ENCODE measurements at places on chromosomes 2 and 18.

DNA sequence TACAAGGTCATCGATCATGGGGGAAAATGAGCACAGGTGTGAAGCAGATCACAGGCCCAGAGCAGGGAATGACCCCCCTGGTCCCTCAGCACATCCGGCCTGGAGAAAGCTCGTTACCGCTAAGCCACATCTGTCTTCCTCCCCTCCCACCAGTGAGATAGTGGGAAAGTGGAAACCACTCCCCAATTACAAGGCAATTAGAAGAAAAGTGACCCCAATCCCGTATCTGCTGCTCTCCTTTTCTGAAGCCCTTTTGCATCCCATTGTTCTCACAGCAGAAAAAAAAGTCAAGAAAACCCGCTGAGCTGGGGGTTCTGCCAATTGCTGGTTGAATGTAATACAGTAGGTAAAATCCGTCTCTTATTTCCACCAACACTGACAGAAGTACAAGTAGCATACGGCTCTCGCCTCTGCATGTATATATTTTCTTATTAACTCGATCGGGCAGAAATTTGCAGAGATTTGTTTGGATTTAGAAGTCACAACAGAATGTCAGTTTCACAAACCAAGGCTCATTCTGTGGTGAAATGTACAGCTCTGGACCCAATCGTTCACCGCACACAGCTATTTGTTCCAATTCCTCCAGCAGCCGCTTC lies 287.0 kb downstream of the TCF4 start:
- no peak for DNase-seq

- peak; percentile 93 for DNase-seq
Observed at GRCh38 chr2:38076710-38077430, 919 bp upstream of the CYP1B1 start.

DNA sequence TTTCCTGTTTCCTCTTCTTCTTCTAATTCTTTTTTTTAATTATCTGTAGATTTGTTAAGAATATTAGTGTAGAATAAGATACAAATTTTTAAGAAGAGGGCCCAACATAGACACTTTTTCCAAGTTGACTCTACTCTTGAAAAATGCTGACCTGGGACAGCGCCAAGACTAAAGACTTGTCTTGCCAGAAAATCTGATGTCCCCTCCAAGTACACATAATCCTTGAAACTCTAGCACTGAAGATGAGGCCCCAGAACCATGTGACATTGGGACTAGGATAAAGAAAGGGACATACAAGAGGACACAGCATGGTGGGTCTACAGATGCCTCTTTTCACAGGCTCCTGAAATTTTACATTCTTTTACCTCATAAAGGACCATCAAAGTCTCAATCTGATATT lies 271.6 kb upstream of the SESTD1 start:
- no peak for DNase-seq

DNA sequence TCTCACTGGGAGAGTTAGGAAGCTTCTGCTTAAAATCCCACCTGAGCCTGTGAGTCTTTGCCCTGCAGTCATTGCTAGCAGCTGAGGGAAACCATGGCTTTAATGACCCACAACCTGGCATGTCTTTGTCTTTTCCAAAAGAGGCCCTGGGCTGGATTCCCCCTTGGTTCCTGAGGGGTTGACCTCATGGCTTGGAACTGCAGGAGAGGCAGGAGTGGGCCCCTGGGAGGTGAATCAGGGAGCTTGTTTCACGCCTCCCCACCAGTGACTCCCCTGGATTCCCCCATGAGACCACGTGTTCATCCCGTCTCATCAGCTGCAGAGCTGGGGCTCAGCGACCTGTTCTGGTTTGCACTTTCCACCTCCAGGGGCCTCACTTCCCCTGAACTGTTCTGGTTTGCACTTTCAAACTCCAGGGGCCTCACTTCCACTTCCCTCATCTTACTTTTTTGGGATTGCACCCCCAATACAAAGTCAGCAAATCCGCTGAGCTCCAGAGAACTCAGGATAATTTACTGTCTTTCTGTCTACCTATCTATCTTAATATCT lies 58.5 kb upstream of the TMEM18 start:
- no peak for DNase-seq

- DNase-seq, result no peak
Observed at GRCh38 chr2:95289253-95289652, 7.9 kb upstream of the KCNIP3 start.

- no peak for DNase-seq
Observed at GRCh38 chr18:46497129-46497528, 159.9 kb downstream of the LOXHD1 start.

DNA sequence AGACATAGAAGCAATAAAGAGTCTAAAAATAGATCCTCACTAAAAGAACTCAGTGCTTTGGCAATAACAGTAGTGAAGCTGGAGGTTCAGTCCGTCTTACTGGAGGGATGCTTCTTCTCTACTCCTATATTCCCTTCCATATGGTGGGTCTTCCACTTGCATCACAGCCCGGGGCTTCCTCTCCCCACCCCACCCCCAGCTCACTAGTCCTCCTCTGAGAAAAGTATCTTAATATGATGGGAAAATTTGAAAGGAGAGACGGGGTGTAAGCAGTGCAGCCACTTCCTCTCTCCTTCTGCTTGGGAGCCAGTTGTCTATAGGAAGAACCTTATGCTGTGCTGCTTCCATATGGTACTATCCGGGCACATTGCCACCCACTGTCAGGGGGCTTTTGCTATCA lies 57.2 kb upstream of the SPOPL start:
- DNase-seq, result no peak

GRCh38 chr18:48850822-48851598 lies 99.8 kb downstream of the SMAD7 start:
- DNase-seq, result no peak

GRCh38 chr2:84631985-84632384 lies 115.7 kb downstream of the DNAH6 start:
- DNase-seq, result no peak

DNA sequence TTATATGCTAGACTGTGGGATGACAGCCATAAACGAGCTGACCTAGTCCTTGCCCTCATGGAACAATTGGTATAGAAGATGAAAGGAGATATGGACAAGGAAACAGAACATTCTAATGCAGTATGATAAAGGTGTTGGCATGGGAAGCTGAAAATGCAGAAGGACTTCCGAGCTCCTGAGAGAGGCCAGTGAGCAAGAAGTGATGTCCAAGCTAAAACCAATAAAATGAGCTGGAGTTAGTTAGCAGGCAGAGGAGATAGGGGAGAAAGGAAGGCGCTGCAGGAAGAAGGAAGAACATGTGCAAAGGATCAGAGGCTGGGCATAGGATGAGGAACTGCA lies 64.5 kb downstream of the BOD1L2 start:
- DNase-seq, result no peak

- no peak for DNase-seq
Observed at GRCh38 chr2:128594651-128594910, 275.9 kb upstream of the HS6ST1 start.

GRCh38 chr2:71647356-71647755 lies 194.0 kb downstream of the DYSF start:
- DNase-seq, result no peak

GRCh38 chr2:180463608-180464007 lies 456.5 kb upstream of the CWC22 start:
- DNase-seq, result no peak

DNA sequence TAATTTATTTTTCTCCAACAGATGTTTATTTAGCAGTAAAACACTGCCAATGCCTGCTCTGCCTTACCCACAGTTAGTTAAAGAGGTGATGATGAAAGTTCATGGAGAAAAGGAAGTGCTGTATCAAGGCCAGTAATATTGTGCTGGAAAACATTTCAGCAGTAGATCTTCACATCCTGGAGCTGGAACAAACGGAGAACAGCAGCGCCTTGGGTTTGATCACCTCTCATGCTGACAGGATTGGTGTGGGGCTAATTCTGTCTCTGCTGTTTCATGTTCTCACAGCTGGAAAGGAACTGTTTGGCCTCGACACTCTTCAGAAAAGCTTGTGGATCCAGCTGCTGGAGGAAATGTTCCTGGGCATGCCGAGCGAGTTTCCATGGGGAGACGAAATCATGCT lies 61.5 kb upstream of the RPE start:
- no peak for DNase-seq

GRCh38 chr2:59029058-59029457 lies 787.9 kb upstream of the FANCL start:
- no peak for DNase-seq

DNA sequence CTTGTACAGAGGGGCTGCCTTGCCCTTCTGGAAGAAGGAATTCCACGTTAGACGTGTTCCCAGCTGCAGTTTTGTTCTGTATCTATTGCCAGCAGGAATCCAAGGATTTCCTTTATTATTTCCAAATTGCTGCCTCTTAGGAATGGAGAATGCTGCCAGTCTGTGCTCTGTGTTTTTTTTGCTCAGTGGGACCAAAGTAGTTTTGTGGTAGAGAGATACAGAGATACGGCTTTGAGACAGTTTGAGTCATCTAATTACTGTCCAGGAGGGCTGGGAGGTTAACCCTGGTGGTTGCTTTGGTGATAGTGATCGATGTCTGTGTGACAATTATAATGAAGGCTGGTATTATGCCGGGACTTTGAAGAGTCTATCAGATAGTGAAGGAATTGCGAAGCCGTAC lies 26.3 kb downstream of the ASAP2 start:
- DNase-seq, result no peak

DNA sequence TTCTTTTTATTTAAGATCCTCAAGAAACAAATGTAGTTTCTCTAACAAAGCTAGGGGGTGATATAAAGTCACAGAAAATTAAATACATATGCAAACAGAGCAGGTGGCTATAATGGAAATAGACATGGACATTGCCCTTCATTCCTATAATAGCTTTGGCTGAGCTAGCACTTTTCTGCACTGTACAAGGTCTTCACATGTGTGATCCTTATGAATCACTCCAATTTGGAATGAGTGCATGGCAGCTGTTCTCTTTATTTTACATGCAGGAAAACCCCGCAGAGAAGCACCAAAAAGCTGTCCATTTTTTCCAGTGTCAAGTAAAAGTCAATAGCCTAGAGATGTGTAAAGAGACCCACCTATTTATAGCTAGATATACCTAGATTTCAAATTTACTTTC lies 747.4 kb upstream of the SLC8A1 start:
- DNase-seq, result no peak

DNA sequence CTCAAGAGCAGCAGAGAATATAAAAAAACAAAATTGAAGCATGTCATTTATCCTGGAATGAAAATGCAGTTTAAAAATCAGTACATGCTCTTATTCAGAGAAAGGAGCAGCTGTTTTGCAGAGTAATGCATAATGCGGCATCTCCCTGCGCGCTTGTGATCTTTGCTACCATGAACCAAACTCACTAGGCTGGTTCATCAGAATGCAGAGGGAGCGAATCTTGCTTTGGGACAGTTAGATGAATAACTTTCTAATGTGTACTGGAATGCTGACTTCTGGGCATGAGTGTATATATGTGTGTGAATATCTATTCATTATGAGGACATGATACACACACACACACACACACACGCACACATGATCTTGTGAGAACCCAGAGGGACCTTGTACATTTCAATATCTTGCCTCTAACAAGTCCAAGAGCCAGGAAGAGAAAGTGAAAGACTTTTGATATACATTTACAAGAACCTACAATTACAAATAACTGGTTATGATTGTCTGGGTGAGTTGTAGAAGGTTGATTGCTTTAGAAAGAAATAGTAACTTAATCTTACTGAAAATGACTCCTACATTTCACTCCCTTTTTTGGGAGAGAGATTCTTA lies 54.1 kb upstream of the THOC1 start:
- DNase-seq, result no peak

GRCh38 chr2:226544596-226545210 lies 254.9 kb downstream of the IRS1 start:
- DNase-seq, result no peak

DNA sequence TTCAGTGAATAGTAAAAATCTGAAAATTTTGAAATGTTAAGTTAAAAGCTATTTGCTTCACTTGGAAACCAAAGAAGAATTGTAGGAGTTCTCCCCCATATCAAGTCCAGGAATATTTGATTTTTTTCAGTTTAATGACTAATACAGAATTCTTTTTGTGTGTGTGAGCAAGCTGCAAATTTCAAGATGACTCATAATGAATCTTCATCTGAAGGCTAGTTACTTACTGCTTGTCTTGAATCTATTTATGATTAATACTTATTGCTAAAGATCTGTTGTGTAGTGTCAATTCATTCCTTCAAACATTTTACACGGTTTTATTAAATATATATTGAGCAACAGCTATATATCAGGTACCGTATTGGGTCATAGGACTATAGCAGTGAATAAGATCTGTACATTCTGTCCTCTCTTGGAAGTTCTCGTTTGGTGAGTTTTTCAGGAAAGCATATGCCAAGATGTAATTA lies 47.8 kb upstream of the CAVIN2 start:
- DNase-seq, result no peak

- no peak for DNase-seq
Observed at GRCh38 chr18:29855637-29856036, 1186.9 kb downstream of the DSC3 start.

- no peak for DNase-seq
Observed at GRCh38 chr2:172967036-172967982, 108.3 kb upstream of the MAP3K20 start.

- DNase-seq, result no peak
Observed at GRCh38 chr2:237496428-237496827, 9.4 kb downstream of the MLPH start.

GRCh38 chr2:233418761-233419546 lies 64.7 kb downstream of the DGKD start:
- DNase-seq, result no peak

DNA sequence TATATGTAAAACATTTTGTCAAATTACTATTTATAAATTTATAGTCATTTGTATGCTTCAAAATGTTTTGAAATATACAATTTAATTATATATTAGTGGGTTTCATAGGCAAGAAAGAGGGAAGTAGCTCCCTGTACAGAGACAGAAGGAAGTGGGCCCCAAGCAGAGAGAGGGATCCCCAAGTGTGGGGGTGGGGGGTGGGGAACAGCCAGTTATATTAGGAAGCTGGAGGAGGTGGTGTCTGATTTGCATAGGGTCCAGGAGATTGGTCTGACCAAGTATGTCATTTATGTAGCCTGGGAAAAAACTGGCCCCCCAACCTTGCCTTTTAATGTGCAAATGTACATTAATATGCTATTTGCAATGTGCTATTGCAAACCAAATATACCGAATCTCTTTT lies 76.5 kb upstream of the ZSWIM2 start:
- no peak for DNase-seq

DNA sequence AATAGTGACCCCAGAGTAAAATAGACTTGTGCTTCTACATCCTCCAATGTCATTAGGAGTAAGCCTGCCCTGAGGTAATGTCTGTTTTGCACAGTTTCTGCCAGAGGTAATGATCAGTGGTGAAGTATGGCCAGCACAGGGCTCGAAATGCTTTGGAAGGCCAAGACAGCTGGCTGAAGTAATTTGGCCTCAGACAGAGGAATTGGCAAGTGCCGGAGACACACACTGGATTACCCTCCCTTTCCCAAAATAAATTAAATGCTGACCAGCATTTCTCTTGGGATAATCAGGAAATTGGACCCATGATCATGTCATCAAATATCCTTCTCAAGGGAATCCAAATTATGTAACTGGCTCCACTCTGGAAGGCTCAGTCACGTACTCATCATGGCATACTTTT lies 379.0 kb upstream of the CHST9 start:
- DNase-seq, result no peak

GRCh38 chr2:218811382-218811781 lies 20.2 kb downstream of the PRKAG3 start:
- no peak for DNase-seq
